Activated CD8-positive, alpha-beta memory T cell treated with anti-CD3 and anti-CD28 coated beads for 4 hours (primary cell): ENCODE measurements at places on chromosomes 2 and 18.
A peak's percentile ranks its signal among the peaks of the same experiment; 100 is the strongest.

DNA sequence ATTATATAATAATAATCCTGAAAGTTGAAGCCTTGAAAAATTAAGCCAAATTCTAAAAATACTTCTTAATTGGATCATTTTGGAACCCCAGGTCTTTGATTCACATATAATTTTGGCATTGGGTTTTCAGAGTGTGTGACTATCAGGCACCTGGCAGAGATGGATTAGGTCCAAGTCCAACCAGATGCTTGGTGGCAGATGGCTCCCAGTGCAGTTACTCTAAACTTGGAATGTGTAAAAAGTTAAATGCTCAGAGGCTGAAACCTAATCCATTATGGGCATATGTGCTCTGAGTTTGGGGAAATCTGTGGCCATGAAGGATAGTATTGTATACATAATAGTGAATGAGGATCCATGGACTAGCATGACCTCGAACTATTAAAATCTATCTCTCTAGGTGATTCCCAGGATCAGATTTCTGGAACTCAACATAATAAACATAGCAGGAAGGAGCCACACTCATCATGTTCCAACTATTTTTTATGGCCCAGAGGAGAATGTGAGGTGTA, 333.0 kb downstream of the RPRM start:
- DNase-seq = no peak

- no peak for DNase-seq
These were observed 31.5 kb downstream of the LBH start for GRCh38 chr2:30262716-30263309.

DNA sequence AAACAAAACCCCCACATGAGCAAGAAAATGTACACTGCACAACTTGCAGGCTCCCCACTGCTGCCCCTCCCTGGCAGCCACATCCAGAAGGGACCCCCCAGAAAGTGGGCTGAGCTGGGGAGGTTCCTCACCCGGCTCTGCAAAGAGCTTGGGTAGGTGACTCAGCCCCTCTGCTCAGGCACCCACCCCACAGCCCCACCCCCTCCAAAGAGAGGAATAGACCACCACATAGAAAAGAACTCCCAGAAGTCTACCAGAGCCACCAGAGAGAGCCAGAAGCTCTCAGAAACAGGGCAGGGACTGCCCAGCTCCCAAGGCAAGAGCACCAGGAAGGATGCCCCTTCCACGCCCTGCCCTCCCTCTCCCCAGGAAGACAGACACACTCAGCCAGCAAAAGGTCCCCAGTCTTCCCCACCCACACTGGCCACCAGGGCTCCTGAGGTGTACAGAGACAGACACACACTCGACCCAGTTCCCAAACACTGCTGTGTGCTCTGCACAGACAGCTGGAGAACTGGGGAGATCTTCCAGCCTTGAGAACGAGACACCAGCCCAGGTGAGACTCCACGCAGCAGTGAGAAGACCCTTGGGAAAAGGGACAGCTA, 28.2 kb downstream of the BIN1 start:
- DNase-seq = no peak

GRCh38 chr2:173354073-173354581, 545 bp upstream of the CDCA7 start:
- DNase-seq = no peak

DNA sequence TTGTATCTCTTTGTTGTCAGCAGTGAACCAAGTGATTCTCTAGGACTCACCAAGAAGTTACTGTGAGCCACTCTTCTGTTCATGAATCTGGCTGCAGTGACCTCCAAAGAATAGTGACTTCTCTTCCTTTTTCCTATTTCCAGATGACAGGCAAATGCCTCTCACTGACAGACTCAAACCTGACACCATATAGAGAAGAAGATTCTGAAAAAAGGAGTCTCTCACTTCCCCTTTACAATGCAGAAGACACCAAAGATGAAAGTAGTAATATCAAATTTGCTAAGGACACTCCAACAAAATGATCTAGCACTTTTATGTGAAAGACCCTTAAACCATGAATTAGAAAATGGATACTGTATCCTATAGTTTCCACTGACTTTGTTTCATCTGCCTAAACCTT, 44.4 kb upstream of the SETBP1 start:
- DNase-seq = no peak

DNA sequence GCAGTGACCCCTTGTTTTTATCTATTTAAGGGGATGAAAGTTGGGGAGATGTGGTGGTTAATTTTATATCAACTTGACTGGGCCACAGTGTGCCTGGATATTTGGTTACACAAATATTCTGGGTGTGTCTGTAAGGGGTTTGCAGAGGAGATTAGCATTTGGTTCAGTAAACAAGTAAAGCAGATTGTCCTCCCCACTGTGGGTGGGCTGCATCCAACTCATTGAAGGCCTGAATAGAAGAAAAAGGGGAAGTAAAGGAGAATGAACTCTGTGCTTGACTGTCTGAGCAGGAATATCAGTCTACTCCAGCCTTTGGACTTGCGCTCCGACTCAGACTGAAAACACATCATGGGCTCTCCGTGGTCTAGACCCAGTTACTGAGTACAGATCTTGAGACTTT, 80.9 kb downstream of the GCA start:
- no peak for DNase-seq

DNA sequence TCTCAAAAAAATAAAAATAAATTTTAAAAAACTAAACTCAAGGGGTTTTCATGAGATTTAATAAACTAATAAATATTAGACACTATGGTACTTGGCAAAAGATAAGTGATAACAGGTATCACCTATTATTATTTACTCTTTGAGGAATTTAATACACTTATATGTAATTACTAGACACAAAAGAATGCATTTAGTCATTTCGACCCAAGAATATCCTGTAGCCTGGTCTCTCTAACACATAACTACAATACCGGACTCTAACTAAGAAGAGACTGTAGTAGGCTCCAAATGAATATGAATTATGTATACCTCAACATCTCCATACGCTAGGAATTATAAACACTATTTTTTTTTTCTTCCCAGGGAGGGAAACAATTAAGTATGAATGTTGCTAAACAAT, 850.7 kb downstream of the CPS1 start:
- no peak for DNase-seq

- no peak for DNase-seq
These were observed 73.8 kb downstream of the KLF7 start for GRCh38 chr2:207091928-207092327.

DNA sequence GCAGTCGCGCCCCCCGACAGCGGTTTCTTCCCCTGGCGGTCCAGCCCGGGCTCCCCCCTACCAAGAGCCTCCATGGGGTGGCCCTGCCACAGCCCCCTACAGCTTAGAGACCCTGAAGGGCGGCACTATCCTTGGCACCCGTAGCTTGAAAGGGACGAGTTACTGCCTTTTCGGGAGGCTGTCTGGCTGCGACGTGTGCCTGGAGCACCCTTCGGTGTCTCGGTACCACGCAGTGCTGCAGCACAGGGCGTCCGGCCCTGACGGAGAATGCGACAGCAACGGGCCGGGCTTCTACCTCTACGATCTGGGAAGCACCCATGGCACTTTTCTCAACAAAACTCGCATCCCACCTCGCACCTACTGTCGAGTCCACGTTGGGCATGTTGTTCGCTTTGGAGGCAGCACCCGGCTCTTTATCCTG, 475 bp downstream of the SLC4A1AP start:
- no peak for DNase-seq

- DNase-seq = no peak
These were observed 678.4 kb downstream of the DCDC2C start for GRCh38 chr2:4381773-4382172.

DNA sequence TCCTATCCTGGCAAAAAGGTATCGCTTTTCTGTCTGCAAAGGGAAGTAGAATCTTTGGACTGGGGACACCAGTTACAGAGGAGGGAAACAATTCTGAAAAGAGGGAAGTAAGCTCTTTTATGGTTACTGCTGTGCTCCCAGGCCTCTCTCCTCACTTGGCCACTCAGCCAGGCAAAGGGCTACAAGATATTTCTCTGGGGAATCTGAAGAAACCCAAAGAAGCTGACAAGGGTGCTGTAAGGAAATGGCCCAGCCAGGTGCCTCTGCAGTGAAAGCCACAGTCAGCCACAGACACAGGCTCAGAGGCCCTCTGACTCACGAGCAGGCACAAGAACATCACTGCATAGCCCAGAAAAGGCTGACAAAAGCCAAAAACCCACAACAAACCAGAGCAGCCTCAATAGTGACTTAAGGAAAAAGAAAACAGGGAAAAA, 5.8 kb downstream of the HDLBP start:
- peak; percentile 55 for DNase-seq

DNA sequence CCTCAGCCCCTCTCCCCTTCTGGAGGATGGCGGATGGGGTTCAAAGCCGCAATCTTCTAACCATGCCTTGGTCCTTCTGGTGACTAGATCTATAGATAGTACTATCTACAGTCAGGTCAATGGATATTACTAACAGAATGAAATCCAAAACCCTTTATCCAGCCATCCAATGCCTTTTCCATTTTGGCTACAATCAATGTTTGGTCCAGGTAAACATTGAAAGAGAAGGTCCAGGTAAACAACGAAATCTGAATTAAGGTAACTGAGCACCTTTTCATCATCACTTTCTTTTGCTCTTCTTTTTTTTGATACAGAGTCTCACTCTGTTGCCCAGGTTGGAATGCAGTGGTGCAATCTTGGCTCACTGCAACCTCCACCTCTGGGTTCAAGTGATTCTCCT, 9.7 kb downstream of the PPP4R3B start:
- DNase-seq = no peak

DNA sequence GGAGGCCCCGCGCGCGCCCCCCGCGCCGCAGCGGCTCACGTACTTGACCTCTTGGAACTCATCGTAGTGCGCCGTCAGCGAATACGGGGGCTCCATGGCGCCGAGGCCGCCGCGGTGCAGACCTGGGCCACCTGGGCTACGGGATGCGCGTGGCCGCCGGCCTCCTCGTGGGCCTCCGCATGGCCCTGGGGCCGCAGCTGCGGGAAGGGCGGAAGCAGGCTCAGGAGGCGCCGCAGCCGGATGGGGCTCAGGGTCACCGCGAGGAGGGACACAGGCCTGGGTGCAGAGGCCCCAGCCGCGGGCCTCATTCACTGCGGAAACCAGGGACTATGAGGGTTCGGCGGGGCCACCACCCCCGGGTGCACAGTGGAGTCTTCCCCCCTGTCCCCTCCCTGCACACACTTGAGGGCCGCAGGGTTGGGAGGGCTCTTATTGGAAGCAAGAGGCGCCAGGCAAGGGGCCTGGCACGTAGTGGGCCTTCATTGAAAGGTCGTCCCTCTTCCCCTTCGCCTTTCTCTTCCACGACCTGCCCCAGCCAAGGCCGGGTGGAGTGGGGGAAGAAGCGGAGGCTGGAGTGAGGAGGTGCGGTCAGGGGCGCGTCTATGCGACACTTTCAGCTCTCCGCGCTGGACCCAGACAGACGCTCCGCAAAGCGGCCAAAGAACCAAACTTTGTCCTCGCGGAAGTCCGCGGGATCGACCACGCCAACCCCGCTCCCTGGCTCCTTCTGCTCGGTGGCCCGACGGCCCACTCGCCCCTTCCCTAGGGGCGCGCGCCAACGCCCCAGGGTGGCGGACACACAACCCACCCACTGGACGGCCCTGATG, 863 bp downstream of the ECEL1 start:
- no peak for DNase-seq

DNA sequence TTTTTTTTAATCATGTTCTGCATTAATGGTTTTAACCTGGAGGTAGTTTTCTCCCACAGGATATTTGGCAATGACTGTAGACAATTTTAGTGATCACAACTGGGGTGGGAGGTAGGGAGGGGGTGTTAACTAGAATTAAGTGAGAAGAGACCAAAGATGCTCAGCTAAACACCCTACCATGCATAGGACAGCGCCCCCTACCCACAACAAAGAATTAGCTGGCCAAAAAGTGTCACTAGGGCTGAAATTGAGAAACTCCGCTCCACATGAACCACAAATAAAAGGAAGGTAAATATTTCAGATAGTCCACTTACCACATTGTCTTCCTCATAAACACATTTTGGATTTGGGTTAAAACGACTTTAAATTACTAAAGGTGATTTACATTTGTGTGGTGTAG, 942.6 kb downstream of the SUCLG1 start:
- no peak for DNase-seq

DNA sequence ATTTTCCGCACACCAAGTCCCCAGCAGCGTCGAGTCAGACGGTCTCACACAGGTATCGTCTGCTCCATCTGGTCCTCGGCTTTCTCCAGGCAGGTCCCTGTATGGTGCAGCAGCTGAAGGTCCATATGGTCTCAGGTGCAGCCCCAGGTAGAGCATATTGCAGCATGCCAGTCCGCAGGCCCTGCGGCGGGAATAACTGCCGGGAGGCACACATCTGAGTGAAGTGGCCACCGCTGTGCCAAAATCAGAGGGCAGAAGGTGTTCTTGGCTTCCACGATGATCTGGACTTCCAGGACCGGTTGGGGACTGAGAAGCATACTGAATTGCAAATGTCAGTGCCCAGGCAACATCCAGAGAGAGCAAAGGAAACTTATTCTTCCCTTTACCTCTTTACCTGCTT, 320.3 kb downstream of the RNF144A start:
- no peak for DNase-seq

- DNase-seq = no peak
These were observed 260.6 kb downstream of the PAX3 start for GRCh38 chr2:222038067-222038802.

DNA sequence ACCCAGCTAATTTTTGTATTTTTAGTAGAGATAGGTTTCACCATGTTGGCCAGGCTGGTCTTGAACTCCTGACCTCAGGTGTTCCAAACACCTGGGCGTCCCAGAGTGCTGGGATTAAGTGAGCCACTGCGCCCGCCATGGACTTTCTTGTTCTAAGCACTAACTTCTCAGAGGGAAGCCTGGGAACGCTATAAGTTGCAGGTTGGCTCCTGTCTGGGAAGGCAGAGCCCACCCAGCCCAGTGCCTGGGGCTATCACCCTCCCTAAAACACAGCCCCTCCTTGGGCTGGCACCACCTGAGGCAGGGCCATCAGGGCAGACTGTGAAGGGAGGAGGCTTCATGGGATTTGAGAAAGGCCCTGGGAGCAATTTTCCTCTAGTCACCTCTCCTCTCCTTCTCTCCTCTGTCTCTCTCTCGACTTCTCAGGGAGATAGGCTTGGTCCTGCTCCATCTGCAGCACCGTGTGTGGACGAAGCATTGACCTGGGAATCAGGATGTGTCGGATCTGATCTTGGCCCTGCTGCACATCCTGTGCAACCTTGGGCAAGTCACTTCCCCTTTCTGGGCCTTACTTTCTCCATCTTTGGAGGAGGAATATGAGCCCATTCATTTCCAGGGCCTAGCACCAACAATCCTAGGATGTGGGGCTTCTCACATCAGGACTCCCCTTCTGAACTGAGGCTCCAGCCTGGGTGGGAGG, 10.9 kb downstream of the PSD4 start:
- DNase-seq = no peak

- DNase-seq = no peak
These were observed 19.9 kb downstream of the TPRKB start for GRCh38 chr2:73717251-73717606.

GRCh38 chr2:226325526-226325925, 474.1 kb downstream of the IRS1 start:
- no peak for DNase-seq

DNA sequence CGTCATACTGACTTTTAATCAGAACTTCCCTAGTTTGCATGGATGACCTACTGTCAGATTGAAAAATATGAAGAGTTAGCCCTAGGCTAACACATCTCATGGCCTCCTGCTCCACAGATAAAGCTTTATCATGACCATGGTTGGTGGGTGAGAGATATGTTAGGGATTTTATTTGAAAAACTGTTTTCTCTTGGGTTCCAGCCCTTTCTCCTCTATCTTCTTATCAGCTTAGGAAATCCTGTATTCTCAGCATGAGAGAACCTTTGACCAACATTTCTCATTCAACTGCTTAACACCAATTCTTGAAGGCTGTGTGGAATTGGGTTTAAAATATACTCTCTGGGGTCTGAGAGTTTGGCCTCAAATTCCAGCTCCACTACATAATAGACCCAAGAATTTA, 1407.0 kb upstream of the CELF4 start:
- no peak for DNase-seq
